Neural progenitor cell (in vitro differentiated cells): ENCODE measurements at places on chromosomes 12 and 14.
A peak's percentile ranks its signal among the peaks of the same experiment; 100 is the strongest.

GRCh38 chr12:89230376-89231315, 121.7 kb downstream of the DUSP6 start:
- no peak overlapping the region for H3K4me3 ChIP-seq
- H3K36me3 ChIP-seq: no peaks in the 10 kb centered on the region
- H3K27me3 ChIP-seq: no peaks in the 10 kb centered on the region
- H3K27ac ChIP-seq: no peak overlapping the region
- no peak for DNase-seq

- DNase-seq: no peak
- no peaks in the 10 kb centered on the region for H3K4me1 ChIP-seq
These were observed 12.5 kb upstream of the CLEC4E start for GRCh38 chr12:8553088-8553627.

GRCh38 chr14:50667684-50667995, 466 bp downstream of the SAV1 start:
- DNase-seq: no peak
- H3K27ac ChIP-seq: peak overlapping the region; percentile 87
- H3K4me3 ChIP-seq: peak overlapping the region; percentile 87
- no peaks in the 10 kb centered on the region for H3K27me3 ChIP-seq
- peaks cover 5% of the 10 kb centered on the region for H3K36me3 ChIP-seq
- peaks cover 31% of the 10 kb centered on the region for H3K4me1 ChIP-seq

DNA sequence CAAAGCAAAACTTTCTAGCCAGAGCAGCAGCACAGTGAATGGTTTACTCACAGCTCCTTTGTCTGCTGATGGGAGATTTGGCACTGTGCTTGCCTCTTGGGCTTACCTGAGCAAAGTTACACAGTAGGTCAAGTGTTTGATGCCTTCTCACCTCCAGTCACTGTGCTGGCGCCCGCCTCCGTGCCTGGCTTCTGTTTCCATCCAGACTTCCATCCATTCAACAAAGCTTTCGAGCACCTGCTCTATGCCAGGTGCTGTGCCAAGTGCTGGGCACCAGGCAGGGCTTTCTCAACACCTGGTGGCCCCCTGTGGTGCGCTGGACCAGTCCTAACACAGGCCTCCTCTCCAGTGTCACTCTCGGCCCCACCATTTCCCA, 199.2 kb upstream of the EEA1 start:
- H3K4me3 ChIP-seq: no peak overlapping the region
- H3K27me3 ChIP-seq: no peaks in the 10 kb centered on the region
- no peak overlapping the region for H3K27ac ChIP-seq
- no peaks in the 10 kb centered on the region for H3K4me1 ChIP-seq
- H3K36me3 ChIP-seq: no peaks in the 10 kb centered on the region

GRCh38 chr12:77979597-77980250, 149.0 kb downstream of the NAV3 start:
- no peaks in the 10 kb centered on the region for H3K27me3 ChIP-seq
- no peak for DNase-seq
- H3K4me1 ChIP-seq: no peaks in the 10 kb centered on the region
- no peaks in the 10 kb centered on the region for H3K36me3 ChIP-seq
- H3K4me3 ChIP-seq: no peak overlapping the region
- H3K27ac ChIP-seq: no peak overlapping the region
